ENCODE measurements at places on chromosomes 11 and 22.

- DNase-seq, result no peak
Measured at GRCh38 chr11:80632691-80633090, 1191.9 kb upstream of the TENM4 start.

GRCh38 chr11:40271361-40271760, 1188.1 kb downstream of the LRRC4C start:
- DNase-seq, result no peak

DNA sequence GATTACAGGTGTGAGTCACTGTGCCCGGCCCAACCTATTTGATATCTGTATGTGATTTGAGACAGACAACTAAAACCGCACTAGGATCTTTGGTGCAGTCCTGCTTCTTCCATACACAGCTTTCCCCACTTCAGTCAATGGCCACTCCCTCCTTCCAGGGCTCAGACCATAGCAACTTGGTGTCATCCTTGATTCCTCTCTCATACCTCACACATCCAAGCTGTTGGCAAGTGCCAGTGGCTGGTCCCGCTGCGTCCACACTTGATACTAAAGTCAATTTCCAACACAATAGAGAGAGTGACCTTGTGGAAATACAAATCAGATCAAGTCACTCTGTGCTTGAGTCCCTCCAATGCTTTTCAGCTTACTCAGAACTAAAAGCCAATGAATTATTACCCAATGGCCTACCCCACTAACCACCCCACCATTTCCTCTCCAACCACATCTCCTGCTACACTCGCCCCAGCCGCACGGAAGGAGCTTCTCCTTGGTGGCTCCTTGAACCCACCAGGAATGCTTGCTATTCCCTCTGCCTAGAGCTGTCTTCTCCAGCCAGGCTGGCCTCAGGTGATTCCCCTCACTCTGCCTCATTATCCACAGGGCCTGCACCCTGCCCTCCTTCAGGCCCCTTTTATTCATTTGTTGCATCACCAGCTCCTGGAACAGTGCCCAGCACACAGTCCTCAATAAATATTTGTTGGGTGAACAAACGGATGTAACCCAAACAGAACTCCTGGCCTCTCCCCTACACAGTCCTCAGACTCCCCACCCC, 12.9 kb downstream of the ABTB2 start:
- no peak for DNase-seq

DNA sequence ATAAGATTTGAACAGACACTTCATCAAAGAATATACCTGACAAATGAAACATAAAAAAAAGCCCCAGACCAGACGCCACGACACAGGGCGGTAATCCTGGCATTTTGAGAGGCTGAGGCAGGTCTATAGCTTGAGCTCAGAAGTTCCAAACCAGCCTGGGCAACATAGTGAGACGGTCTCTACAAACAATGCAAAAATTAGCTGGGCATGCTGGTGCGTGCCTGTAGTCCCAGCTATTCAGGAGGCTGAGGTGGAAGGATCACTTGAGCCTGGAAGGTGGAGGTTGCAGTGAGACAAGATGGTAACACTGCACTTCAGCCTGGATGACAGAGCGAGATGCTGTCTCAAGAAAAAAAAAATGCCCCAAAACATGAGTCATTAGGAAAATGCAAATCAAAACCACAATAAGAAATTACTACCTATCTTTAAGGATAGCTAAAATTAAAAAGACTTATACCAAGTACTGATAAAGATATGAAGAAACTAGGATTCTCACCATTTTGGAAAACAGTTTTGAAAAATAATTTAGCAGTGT, 91.7 kb upstream of the GRAMD1B start:
- no peak for DNase-seq

- DNase-seq, result no peak
Measured at GRCh38 chr11:119409731-119410130, 13.2 kb downstream of the THY1 start.

DNA sequence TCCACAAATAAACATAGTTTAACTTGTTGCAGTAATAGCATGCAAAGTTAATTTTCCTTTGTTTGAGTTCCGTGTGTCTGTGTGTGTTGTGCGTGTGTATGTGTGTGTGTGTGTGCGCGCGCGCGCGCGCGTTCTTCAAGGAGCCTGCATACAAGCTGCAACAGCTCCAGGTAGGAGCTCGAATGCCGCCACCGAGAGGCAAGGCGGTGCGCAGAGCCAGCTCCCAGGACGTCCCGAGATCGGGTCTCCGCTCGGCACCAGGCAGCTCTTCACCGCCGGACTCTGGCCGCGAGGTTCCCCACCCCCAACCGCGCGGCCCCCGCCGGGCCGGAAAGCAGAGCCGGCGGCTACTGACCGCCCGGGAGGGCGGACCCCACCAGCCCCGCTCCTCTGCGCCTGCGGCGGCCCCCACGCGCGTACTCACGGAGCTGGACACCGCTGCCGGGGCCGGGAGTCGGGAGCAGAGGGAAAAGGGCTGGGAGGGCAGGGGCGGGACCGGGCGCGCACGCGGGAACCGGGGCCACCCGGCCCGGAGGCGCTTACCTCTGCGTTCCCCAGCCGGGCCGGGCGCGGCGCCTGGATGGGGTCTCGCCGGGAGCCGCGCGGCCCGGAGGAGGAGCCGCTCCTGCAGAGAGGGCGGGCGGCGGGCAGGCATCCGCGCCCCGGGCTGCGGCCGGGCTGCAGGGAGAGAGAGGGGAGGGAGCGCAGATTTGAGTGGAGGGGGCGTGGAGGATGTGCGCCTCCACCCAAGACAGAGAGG, 40.4 kb upstream of the AKIP1 start:
- DNase-seq, result no peak

- no peak for DNase-seq
Measured at GRCh38 chr11:88704485-88704884, 361.3 kb downstream of the GRM5 start.

GRCh38 chr11:115383431-115383830, 120.8 kb downstream of the CADM1 start:
- no peak for DNase-seq

- no peak for DNase-seq
Measured at GRCh38 chr11:59862252-59862651, 4.0 kb downstream of the TCN1 start.

DNA sequence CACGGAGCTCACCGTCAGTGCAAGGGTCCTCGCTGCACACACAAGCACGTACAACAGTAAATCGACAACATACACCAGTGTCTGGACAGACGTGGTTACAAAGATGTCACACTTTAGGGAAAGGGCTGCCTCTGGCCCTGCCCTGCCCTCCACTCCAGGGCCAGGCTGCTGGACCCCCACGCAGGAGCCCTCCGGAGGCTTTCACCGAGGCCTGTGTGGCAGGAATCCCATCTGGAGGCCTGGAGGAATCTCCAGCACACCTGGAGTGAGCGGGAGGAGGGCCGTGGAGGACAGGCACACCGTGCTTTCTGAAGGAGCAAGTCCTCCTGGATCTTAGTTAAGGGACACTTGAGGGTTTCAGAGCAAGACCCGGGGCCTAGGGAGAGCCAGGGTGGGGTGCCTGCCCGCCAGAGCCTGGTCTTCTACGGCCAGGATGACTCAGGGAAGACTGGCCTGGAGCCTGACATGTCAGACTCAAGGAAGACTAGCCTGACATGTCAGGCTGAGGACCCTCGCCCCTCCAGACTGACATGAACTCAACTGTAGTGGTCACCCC, 2.1 kb upstream of the PIM3 start:
- DNase-seq, result no peak

GRCh38 chr11:79296141-79296540, 144.7 kb downstream of the TENM4 start:
- DNase-seq, result no peak

- DNase-seq, result no peak
Measured at GRCh38 chr11:13329670-13330356, 52.2 kb downstream of the BMAL1 start.

DNA sequence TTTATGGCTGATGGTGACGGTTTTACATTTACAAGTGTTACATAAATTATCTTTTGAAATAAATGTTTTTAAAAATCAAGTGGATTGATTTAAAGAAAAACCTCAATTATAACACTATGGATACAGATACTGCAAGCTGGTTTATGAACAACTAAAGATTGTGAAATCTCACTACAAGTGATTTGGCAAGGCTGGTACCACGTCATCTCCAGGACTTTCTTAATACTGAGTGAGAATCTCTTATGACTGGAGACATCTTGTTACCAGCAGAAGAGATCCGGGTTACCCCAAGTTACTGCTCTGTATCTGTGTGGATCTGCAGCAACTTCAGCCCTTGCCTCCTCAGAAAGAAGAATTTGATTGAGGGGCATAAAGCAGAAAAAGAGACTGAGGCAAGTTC, 452.9 kb downstream of the MN1 start:
- no peak for DNase-seq
